Posterior cingulate gyrus (tissue), 11 donors: ENCODE measurements at places on chromosomes 5 and 9.

- DNase-seq: no peak
These were observed 95.4 kb downstream of the JAKMIP2 start for GRCh38 chr5:147687118-147687517.

DNA sequence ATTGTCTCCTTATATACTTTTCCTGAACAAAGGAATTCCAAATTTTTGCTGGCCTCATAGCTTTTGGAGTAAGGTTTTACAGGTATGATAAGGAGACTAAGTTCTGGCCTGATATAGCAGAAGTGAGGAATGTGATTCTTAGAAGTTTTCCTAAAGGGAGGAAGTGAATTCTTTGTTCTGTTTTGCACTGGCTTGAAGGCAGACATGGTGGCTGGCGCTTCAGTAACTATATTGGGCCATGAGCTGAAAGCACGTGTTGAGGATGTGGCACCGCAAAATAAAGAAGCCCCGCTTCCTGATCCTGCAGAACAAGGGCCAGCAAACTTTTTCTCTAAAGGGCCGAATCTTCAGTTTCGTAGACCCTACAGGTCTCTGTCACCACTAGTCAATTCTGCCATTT is 224.2 kb downstream of the SNX18 start:
- no peak for DNase-seq

DNA sequence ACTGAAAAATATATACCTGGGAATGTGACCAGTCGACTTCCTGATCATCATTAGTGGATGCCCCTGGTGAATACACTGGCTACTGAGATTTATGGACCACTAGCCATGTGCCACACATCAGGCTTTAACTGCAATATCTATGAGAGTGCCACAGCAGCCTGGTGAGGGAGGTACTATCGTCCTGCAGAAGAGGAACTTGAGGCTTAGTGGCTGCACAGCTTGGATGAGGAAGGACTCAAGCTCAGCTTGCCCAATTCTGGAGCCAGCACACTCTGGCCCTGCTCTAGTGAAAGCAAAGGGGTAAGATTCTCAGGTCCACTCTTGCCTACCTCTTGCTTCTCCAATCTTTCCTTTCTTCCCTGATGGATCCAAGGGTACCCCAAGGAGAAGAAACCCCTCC is 129.3 kb downstream of the ENTREP1 start:
- no peak for DNase-seq

- DNase-seq: peak; percentile 88
These were observed 9.2 kb downstream of the TMEM250 start for GRCh38 chr9:136109351-136110081.

DNA sequence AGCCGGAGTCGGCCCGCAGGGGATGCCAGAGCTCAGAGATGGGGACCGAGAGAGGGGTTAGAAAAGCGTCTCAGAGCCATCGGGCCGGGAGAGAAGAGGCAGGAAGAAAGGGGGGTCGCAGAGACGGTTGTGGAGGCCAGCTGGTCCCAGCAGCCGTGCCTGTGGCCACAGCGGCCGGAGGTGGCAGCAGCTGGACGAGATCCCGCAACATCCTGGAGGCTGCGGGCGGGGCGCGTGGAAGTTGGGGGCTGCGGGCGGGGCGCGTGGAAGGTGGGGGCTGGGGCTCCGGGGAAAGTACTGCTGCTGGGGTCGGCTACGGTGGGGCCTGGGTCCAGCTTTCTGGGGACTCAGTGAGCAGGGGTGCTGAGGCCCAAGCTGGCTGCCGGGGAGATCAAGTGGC is 34.4 kb upstream of the EGFL7 start:
- no peak for DNase-seq

DNA sequence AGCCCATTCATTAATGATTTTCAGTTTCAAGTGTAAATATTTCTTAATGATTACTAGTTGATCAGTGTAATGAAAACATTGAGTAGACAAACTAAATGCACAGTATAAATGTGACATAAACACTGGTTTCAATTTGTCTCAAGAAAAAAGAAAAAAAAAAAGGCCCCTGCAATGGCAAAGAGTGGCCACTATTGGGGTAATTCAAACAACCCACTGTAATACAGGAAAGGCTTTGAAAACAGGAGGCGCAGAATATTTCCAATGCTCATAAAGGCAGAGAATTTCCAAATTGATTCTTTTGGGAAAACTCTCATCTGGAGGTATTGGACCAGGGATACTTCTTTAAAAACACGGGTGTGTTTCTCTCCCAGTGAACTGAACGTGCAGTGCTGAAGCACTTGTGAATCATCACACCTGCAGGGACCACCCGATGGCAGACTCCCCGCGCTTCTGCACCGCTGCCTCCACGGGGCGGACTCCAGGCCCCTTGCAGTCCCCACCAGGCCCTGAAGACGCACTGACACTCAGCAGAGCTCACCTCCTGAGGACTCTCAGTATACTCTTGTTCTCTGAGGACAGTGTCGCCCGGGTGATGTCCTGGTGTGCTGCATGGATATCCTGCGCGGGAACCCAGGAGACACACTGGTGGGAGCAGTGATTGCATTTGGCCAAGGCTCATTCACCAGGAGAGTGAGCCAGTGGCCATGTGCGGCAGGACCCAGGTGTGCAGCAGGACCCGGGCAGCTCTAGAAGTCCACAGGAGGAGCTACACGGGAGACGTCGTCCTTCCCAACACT is 227.6 kb upstream of the IRX4 start:
- DNase-seq: no peak

DNA sequence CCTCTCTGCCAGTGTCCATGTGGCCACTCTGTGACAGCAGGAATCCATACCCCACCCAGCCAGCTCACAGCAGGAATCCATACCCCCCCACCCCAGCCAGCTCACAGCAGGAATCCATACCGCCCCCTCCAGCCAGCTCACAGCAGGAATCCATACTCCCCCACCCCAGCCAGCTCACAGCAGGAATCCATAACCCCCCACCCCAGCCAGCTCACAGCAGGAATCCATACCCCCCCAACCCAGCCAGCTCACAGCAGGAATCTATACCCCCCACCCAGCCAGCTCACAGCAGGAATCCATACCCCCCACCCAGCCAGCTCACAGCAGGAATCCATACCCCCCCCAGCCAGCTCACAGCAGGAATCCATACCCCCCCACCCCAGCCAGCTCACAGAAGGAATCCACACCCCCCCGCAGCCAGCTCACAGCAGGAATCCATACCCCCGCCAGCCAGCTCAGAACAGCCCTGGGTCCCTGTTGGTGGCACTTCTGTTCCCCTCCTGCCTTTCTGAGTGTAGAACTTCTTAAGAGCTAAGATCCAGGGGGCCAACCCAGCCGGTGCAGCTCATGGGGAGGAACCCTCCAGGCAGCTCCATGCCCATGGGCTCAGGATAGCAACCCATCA is 8.4 kb upstream of the RXRA start:
- DNase-seq: no peak

GRCh38 chr5:72955143-72955767 is 586 bp upstream of the FCHO2 start:
- DNase-seq: no peak

DNA sequence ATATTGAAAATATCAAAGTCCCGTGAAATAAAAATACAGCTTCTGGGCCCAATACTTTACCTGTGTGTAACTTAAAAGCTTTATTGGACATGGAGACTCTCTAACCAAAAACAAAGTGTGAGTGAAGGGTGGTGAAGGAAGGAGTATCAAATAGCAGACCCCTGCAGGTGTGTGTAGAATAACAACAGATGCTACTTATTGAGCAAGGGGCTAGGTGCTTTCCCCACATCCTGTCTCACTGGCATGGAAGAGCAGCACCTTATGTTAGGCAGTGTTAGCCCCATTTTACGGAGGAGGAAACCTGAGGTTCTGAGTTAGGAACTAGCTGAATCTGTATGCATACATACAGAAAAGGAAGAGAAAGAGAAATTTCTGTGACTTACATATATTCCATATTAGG is 21.8 kb downstream of the SLIT3 start:
- DNase-seq: no peak

- DNase-seq: no peak
These were observed 8.1 kb downstream of the FAM193B start for GRCh38 chr5:177546258-177546741.

- DNase-seq: no peak
These were observed 61.4 kb upstream of the AFAP1L1 start for GRCh38 chr5:149210225-149210624.

DNA sequence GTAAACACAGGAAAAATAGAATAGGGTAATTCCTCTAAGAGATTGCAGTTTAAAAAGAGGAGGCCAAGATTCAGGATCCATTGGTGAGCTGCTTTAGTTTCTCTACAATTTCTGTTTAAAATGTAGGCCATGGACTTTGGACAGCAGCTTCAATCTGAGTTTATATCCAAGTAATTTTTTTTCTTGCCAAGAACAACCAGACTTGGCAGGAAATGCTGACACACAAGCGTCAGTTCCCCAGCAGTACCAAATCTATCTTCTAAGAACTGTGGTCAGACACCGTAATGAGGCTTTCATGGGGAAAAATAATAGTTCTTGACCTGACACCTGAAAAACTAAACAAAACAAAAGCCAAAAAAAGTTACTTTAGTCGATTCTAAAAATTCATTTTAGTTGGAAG is 528.8 kb downstream of the CSNK1G3 start:
- no peak for DNase-seq

DNA sequence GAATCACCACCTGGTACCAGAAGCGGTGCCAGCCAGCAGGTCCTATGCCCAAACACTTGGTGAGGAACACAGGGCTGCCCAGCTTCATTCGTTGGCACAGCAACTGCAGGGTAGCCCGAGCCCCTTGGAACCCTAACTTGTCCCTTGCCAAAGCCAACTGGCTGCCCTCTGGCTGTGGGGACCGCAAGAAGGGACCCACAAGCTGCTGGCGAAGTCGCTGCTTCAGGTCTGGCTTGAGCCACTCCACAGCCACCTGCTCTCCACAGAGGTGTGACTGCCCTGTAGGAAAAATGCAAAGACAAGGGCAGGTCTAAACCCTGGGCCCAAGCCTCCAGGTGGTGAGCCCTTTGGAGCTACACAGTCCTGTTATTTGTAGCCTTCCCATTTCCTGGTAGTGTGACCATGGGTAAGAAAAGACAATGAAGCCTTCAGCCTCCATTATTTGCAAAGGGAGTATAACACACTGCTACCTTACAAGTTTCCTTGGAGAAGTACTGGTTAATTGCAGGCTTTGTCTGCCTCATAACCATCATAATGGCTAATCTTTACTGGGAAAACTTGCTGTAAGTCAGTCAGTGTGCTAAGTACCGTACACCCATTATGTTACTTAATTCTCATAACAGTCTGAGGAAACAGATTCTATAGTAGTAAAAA is 1.8 kb downstream of the DND1 start:
- DNase-seq: no peak

DNA sequence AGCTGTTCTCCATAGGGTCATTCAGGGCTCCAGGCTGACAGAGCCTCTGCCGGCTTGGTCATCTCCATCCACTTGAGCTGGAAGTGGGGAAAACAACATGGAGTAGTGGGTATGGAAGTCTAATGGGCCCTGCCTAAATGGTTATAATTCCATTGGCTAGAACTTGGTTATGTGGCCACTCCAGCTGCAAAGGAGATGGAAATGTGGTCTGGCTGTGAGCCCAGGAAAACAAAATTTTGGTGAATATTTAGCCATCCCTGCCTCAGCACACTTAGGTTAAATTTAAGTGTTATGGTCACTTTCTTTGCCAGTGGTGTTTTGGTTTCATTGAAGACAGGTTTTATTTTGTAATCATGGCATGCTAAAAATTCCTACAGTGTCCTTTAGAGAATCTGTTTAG is 112.3 kb downstream of the SMARCA2 start:
- no peak for DNase-seq

- DNase-seq: no peak
These were observed 136.1 kb upstream of the DMAC1 start for GRCh38 chr9:7935681-7936080.

DNA sequence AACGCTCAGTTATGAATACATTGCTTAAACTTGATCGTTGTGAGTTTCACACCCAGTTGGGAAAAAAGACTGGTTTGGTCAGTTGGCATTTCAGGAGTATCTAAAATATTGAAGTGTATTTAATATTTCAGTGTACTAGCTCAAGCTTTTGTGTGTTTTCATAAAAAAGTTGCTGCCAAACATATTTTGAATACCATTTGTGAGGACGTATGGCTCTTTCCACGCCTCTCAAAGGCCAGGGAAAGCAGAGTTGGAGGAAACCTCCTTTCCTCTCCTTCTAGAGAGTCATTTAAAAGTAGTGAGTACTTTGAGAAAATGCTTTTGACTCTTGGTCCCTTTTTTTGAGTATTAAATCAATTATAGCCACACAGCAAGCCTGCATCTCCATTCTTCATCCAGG is 43.2 kb upstream of the ANKRD33B start:
- DNase-seq: no peak

- DNase-seq: no peak
These were observed 98.0 kb upstream of the NR3C1 start for GRCh38 chr5:143501310-143502044.

DNA sequence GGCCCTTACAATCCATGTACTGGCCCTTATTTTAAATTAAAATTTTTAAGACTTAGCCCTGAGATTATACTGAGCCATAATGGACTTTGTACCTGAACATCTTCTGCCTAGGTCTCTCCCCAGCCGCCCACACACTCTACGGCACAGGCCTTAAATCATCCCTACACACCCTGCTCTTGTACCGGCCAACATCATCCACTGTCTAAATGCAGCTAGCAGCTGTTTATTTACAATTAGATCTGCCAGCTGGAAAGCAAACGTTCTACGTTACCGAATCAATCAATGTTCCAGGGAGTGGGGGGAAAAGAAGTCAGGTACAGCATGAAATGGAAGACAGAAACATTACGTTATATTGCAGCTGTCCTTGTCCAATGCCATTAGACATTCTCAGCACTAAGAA is 88.4 kb upstream of the GRAMD2B start:
- DNase-seq: no peak

DNA sequence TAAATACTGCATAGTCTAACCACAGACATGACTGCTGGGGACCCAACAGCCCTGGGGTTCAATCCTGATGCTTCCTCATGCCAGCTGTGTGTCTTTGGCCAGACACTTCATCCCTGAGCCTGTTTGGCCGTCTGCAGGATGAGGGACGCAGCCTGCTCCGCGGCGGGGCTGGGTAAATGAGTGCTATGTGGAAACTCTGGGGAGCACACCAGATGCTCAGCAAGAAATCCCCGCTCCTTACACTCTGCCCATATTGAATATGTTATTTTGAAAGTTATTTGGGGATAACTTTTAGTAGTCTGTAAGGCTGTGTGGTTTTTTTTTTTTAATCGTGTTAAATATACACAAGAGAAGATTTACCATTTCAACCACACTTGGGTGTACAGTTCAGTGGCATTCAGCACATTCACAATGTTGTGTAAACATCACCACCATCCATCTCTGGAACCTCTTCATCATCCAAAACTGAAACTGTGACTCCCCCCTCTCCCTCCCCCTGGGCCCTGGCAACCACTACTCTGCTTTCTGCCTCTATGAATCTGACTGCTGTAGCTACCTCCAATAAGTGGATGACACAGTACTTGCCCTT is 42.7 kb downstream of the SH3PXD2B start:
- no peak for DNase-seq

DNA sequence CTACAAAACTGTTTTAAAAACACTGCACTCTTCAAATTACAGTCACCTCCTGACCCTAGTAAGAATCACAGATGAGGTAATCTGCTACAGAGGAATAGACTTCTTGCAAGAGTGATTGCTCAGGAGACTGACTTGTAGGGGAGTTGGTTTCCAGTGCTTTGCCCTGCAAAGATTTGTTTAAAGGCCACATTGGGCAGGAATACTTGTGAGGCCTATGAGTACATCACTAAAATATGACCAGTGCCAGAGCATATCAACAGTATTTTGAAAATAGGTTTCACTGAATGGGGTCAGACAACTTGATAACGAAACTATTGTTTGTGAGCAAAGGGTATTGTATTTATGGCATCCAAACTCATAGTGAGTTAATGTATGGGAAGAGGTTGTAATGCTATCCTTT is 21.5 kb upstream of the CTNND2 start:
- DNase-seq: no peak
